NCI-H345 (cell line): ENCODE measurements at places on chromosomes 3 and 15.

DNA sequence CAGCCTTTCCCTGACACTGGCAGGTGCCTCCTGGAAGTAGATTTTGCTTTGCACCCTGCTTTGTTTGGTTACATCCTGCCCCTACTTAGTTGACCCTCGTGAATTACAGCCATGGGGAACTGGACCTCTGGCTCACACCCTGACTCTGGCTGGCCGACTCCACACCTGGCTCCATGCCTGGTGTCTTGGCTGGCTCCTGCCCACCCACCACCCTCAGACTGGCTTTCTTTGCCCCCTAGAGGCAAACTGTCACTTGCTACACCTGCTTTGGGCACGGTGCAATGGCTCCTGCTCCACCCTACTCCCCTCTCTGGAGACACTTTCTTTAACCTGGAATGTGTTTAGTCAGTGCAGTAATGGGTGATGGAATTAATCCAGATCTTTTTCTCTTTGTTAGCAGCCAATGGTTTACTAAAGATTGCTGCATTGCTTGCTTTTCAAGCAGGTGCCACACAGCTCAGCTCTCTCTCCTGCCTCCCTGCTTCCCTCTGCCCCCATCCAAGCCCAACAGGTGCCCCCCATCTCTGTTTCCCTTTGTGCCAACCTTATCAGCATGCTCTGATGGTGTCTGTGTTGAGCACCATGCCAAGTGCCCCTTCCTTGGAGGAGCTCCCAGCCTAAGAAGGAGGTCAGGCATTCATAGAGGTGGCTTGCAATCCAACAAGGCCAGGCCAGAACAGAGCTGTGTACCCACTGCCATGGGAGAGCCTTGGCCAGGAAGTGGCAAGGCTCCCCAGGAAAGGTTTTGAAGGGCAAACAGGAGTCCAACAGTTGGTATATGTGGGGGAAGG lies 38.4 kb downstream of the RASGRF1 start:
- no peak for DNase-seq

GRCh38 chr3:55524565-55525244 lies 37.6 kb upstream of the WNT5A start:
- DNase-seq, result no peak

DNA sequence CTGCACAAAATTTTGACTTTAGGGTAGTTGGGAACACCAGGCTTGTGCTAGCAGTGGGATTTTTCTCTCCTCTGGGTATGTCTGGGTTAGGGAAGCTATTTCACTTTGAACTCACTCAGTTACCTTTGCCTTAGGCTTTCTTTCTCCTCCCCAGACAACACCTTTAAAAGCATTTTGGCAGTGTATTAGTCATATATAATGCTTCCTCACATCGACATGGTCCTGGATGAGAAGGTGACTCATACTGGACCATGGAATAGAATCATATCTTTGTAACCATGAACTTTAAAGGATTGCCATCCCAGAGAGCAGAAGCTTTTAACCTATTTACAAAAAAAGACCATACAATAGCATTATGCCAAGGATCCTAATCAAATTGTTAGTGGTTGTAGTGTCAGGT lies 2.7 kb downstream of the RYR3 start:
- DNase-seq, result no peak

GRCh38 chr3:115401298-115401697 lies 222.0 kb upstream of the GAP43 start:
- no peak for DNase-seq

DNA sequence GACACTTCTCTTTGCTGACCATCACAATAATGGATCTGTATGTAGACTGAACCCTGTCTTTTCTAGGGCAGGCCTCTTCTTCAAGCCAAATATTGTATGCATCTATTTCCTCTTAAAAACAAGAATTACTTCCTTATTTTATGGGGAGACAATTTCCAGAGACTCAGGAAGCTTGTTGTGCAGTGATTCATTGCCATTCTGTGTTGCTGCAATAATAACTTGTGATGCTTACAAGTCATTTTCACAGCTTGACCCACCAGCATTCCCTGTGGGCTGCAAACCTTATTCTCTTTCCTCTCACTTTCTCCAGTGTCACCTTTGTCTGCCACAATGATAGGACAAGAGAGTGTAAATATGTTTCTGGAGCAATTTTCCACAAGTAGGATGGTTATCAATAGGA lies 276.7 kb upstream of the SGO1 start:
- DNase-seq, result no peak

DNA sequence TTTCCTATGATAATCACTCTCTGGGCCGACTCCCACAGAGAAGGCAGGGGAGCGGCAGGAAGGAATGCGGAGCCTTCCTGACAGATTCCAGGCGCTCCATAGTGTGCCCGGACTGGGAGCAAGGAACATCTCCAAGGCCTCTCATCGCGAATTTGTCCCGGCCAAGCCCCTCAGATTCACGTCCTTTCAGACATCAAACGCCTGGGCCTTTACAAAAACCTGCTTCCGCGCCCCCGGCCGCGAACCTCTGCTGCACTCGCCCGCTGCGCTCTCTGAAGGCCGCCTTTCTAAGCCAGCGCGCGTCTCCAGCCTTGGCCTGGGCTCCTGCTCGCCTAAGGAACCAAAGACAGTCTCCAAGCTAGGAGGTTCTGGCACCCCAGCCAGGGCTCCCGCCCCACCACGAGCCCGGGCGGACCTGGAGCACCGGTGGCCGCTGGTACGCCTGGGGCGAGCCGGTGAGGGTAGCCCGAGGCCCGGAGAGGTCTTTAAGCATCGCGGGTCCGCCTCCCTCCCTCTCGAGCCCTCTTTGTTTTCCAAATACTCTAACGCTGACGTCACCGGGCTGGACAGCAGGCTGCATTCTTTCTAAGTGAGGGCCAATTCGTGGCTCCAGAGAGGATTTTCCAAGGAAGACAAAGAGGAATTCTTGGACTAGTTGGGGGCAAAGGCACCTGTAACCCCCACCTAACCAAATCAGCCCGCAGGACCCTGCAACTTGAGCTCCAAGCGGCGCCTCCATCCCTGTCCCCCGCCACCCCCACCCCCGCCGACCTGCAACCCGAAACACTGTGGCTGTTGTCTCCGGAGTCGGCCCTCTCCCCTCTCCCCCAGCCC lies 759 bp downstream of the AMOTL2 start:
- no peak for DNase-seq

DNA sequence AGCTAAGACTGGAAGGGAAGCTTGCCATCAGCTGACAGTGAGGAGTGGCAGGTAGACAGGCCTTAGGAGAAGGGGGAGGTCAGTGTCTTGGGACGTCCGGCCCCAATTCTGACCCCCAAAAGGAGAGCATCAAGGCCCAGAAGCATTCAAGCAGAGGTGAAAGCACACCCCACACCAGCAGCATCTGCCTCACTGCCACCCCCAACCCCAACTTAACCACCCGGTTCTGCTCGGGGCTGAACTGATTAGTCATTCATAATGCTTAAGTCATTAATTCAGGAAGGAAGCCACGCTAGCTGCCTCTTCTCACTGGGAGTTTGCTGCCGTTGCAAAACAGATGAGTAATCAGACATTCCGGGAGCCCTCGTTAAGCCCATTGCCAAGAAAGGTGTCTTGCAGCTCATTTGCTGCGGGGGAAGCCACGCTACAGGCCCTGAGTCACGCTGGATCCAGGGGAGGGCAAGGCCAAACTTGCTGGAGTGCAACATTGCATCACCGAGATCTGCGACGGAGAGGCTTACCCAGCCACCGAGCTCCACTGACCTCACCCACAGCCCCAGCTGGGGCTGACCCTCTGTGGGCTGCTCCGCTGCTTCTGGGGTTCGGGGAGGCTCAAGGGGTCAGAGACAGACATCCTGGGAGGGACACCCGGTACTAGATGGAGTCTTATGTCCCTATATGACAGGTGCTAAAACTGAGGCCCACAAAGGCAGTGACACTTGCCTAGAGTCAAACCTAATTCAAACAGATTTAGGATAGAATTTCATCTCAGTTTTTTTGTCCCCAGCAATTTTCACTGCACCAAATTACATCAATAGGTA lies 46.4 kb upstream of the HES1 start:
- DNase-seq, result no peak

DNA sequence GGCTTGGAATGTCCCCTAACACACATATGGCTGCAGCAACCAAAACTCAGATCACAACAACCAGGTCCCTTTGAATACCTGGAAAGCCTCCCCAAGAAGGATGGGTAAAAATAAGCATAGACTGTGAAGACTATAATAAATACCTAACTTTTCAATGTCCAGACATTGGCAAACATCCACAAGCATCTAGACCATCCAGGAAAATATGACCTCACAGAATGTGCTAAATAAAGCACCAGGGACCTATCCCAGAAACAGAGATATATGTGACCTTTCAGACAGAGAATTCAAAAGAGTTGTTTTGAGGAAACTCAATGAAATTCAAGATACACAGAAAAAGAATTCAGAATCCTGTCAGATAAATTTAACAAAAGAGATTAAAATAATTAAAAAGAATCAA lies 109.2 kb downstream of the NEDD4 start:
- DNase-seq, result no peak

DNA sequence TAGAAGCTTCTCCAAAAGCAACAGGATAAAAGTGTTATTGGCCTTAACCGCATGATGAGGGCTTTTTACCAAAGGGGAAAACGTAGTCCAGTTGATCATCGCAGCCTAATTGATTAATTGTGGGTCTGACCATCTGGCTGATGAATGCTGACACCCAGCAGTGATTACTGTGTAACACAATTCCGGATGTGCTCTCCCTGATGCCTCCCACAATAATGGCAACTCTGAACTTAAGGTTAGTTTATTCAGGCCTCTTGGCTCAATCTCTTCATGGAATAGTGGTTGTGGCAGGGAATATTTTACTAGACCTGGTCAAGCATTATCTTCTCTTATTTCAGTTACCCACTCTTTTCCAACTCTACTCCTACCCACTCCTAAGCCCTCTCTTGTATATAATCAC lies 332.9 kb downstream of the TIGIT start:
- no peak for DNase-seq

DNA sequence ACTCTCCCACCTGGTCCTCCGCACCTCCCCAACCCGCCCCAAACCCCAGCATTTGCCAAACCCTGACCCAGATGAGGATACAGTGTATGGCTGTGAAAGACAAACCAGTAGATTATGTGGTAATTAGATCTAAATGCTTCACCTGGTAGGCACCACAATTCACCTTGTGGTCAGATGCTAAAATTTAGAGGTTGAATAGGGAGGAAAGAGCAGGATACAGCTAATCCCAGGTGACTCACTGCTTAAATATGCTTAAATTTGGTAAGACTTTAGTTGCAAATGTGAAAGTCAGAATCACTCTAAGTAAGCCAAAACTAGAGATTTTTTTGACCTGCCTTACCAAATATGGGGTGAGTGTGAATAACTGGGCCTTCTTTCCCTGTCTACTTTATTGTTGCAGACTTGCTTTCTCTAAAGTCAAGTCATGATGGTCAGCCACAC lies 105.5 kb downstream of the MME start:
- DNase-seq, result no peak

DNA sequence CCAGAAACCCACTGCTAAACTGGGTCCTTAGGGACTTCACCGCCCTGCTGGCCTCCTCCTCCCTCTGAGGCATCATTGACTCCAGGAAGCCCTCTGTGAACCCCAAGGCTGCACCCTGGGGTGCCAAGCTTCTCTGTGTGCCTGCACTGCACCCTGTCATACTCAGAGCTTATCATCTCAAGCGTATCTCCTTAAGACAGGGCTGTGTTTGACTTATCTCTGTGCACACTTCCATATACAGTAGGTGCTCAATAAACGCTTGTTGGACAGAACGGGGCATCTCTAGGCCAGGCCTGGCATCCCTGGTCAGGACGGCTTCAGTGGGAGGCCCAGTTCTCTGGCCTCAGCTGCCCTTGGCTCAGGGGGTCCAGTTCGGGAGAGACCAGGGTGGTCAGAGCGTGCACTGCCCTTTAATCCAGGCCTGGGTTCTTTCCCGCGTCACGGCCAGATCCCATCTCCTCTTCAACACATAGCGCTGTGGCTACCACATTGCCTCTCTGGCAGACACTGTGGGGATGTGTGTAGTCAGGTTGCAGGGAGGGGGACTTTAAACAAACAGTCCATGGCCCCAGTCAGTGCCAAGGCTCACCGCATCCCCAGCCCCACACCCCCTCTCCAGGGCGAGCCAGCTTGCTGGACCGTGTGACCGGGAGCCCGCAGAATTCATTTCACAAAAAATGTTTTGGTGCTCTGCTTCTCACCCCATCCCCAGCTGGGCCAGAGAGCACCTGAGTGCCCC lies 33.4 kb downstream of the MAGEF1 start:
- no peak for DNase-seq

DNA sequence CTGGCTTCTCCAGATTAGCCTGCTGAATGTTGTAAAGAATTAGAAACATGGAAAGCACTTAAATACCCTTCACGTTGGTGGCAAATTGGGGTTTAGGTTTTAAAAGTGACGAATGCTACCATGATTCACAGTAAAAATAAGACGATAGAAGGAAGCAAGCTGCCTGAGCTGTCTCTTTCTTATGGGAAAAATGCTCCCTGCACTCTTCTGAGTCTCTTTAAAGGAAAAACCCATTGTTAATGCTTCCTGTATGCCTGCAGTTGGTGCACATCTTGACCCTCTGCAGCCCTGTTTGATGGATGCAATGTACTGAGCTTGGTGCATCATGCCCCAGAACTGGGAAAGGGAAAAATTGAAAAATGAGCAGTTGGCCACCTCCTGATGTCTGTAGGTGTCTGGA lies 258.6 kb upstream of the RASGRP1 start:
- DNase-seq, result no peak

- no peak for DNase-seq
Observed at GRCh38 chr3:161508852-161509477, 12.4 kb downstream of the OTOL1 start.

DNA sequence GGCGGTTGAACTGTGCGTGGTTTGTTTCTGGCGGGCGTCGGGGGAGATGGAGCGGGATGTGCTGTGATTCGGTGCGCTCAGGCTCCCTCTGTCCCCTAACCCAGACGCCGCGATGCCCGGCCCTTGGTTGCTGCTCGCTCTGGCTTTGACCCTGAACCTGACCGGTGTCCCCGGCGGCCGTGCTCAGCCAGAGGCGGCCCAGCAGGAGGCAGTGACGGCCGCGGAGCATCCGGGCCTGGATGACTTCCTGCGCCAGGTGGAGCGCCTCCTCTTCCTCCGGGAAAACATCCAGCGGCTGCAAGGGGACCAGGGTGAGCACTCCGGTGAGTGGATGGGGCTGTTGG lies 1.2 kb downstream of the TRH start:
- no peak for DNase-seq
